ENCODE measurements at places on chromosomes 4 and X.

- peak; percentile 13 for DNase-seq
These were observed 82.8 kb downstream of the PDGFC start for GRCh38 chr4:156888762-156889161.

- no peak for DNase-seq
These were observed 23.3 kb downstream of the RGS12 start for GRCh38 chr4:3316146-3316545.

DNA sequence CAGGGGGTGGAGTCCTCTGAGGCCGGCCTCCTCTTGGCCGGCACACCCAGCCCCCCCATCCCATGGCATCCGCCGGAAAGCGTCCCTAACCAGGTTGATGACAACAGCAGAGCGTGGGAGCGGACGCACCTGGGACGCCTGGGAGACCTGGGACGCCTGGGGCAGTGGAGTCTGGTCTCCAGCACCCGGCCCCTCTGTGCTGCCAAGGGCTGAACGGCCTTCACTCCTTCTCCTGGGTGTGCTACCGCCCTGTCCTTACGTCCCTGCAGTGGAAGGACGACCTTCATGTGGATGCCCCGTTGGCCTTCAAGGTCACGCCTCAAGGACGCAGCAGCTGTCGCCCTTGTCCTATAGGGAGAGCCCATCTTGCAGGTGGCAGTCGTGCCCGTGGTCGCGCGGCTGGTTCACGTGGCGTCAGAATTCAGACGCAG is 26.9 kb downstream of the NKX1-1 start:
- no peak for DNase-seq

- no peak for DNase-seq
These were observed 33.4 kb downstream of the KCTD8 start for GRCh38 chr4:44415251-44415650.

GRCh38 chrX:54042609-54043021 is 1.7 kb downstream of the PHF8 start:
- peak; percentile 82 for DNase-seq

- no peak for DNase-seq
These were observed 184.4 kb downstream of the CAMK2D start for GRCh38 chr4:113576947-113577678.

DNA sequence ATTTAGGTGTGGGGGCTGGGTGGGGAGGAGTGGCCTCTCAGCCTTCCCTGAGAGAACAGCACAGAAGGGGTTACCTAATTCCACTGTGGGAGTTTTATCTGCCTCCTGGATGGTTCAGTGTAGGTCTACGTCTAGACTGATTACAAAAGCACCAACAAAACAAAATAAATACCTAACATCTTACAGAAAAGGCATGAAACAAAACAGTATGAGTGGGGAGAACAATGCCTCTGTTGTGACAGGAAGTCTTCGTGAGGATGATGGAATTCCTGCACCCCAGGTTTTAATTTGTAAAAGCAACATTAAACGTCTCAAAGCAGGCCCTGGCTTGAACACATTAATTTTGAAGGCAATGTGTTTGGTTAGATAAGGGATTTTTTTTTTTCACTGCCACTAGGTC is 112.1 kb upstream of the GPC4 start:
- DNase-seq: peak; percentile 6

DNA sequence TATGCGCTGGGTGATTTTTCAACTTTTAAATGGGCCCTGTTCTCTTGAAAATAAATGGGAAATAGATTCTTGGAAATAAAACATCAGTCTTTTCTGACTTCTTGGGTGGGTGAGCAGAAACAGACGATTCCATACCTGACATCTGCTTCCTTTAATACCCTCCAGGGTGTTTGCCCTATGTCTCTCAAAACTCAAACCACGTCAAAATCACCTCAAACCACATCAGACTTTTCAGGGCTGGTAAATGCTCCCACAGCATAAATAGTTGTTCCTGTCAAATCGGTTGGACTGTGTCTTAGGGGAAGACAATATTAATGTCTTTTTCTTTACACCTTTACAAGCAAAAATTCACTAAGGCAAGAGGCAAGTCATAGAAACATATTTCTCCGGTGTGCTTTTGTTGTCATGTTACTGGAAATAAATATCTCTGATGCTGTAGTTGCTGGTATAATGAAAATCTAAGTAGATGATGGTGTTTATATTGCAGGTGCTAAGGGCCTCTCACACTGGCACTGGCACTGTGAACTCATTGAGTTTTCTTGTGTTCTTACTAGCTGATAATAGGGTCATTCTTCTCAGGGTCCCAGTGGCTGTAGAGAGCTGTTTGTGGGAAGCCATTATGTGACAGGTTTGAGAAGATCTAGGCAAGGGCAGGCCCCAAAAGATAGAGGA is 380.4 kb downstream of the RAPGEF2 start:
- no peak for DNase-seq

- peak; percentile 3 for DNase-seq
These were observed 20.5 kb downstream of the SPIN4 start for GRCh38 chrX:63330681-63331080.

- no peak for DNase-seq
These were observed at the start of gene CXCL10 for GRCh38 chr4:76023389-76023788. Gene CXCL10, minus strand, starts transcription at chr4:76023497. Its CDS starts 66 bp downstream, at chr4:76023431.

- no peak for DNase-seq
These were observed 99.9 kb downstream of the SLIT2 start for GRCh38 chr4:20351360-20352162.

GRCh38 chrX:120647127-120647526 is 17.3 kb upstream of the C1GALT1C1 start:
- no peak for DNase-seq

All from hematopoietic multipotent progenitor cell treated with erythropoietin and hydrocortisone succinate and interleukin-3 and kit ligand, for 4 days (in vitro differentiated cells).